ENCODE measurements at places on chromosomes 7 and 10. TPM values are rescaled to one million over a fixed set of nuclear protein-coding genes. Genes with fewer than 3 reads are reported as not detected.

- no peak overlapping the region for H3K4me3 ChIP-seq
- H3K36me3 ChIP-seq: peaks cover 2% of the 10 kb centered on the region
- peaks cover 100% of the 10 kb centered on the region for H3K27me3 ChIP-seq
- H3K4me1 ChIP-seq: peaks cover 5% of the 10 kb centered on the region
Observed at GRCh38 chr7:42232275-42232674, 4.7 kb downstream of the GLI3 start.

The NPC1L1 gene
- total RNA-seq: 46.0 TPM

The PANK1 gene
- total RNA-seq: 8.6 TPM

The MRC1 gene
- total RNA-seq: not detected

The CLCN1 gene
- 0.34 TPM for total RNA-seq

DNA sequence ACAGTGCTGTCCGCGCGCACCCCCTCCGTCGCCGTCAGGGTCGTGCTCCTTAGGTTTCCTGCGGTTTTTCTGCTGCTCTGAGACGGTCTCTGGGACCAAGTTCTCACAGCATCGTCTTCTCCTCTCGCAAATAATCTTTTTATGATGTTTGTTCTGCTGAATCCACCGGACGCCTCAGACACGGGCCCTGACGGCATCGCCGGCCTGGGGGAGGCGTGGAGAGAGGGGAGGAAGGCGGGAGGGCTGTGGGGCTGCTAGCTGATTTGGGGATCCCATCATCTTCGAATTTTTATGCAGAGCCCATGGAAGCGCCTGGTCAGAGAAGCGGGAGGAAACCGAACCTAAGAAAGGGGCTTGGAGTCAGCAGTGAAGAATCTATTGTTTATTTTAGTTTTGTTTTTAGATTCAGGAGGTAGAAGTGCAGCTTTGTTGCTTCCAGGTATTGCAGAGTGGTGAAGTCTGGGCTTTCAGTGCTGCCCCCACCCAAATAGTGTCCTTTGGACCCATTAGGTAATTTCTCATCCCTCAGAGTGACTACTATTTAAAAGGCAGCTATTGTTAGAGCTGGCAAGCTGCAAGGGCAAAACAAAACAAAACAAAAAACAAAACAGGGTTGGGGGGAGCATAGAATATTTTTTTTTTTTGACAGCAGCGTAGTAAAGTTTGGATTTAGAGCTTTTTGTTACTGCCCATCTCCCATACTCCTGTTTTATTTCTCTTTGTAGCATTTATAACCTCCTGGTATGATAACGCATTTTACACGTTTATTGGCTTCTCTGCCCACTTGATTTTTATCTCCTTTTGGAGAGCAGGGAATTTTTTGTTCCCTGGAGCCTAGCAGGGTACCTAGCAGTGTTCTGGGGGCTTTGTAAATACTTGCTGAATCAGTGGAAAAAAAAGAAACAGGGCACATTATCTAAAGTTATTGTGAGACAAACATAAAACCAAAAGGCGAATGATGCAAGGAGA, 92.6 kb downstream of the SPAG6 start:
- no peaks in the 10 kb centered on the region for H3K27me3 ChIP-seq
- no peak for DNase-seq
- H3K4me3 ChIP-seq: peak overlapping the region; percentile 88
- H3K36me3 ChIP-seq: peaks cover 23% of the 10 kb centered on the region
- peaks cover 31% of the 10 kb centered on the region for H3K4me1 ChIP-seq
- H3K27ac ChIP-seq: peak overlapping the region; percentile 71

GRCh38 chr7:41873741-41874140, 170.9 kb upstream of the INHBA start:
- H3K27ac ChIP-seq: no peak overlapping the region
- H3K4me3 ChIP-seq: no peak overlapping the region
- no peaks in the 10 kb centered on the region for H3K36me3 ChIP-seq
- no peaks in the 10 kb centered on the region for H3K4me1 ChIP-seq
- DNase-seq: no peak

DNA sequence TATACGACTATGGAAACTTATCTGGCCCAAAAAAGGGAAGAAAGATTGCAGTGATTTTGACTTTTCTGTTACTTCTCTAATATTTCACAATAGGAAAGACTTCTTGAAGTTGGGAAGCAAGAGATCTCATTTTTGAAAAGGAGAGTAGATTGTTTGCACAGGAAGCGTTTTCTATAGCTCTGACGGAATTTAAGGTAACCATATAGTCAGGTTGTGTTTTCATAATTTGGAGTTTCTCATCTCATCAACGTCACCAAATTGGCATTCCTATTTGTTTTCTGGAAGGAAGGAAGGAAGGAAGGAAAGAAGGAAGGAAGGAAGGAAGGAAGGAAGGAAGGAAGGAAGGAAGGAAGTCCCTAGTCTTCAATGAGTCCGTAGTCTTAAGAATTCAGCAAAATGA, 732.0 kb downstream of the XPNPEP1 start:
- H3K27ac ChIP-seq: no peak overlapping the region

- H3K36me3 ChIP-seq: no peaks in the 10 kb centered on the region
- no peak for DNase-seq
- H3K4me3 ChIP-seq: no peak overlapping the region
- H3K27ac ChIP-seq: no peak overlapping the region
- H3K27me3 ChIP-seq: no peaks in the 10 kb centered on the region
- peaks cover 11% of the 10 kb centered on the region for H3K4me1 ChIP-seq
Observed at GRCh38 chr7:99840136-99840869, 12.5 kb downstream of the CYP3A43 start.

GRCh38 chr10:14810969-14811953, 26.6 kb downstream of the CDNF start:
- H3K4me3 ChIP-seq: no peak overlapping the region
- H3K4me1 ChIP-seq: no peaks in the 10 kb centered on the region
- no peaks in the 10 kb centered on the region for H3K36me3 ChIP-seq
- H3K27ac ChIP-seq: no peak overlapping the region
- DNase-seq: no peak
- no peaks in the 10 kb centered on the region for H3K27me3 ChIP-seq

- H3K27me3 ChIP-seq: no peaks in the 10 kb centered on the region
- H3K4me3 ChIP-seq: no peak overlapping the region
- peaks cover 22% of the 10 kb centered on the region for H3K4me1 ChIP-seq
- no peaks in the 10 kb centered on the region for H3K36me3 ChIP-seq
- DNase-seq: no peak
Observed at GRCh38 chr7:138875794-138876193, 77.8 kb upstream of the ATP6V0A4 start.

- DNase-seq: no peak
- no peaks in the 10 kb centered on the region for H3K27me3 ChIP-seq
- no peak overlapping the region for H3K4me3 ChIP-seq
- no peak overlapping the region for H3K27ac ChIP-seq
- no peaks in the 10 kb centered on the region for H3K36me3 ChIP-seq
Observed at GRCh38 chr7:157674715-157675426, 338.1 kb downstream of the DNAJB6 start.

- H3K4me3 ChIP-seq: no peak overlapping the region
- no peak for DNase-seq
- H3K36me3 ChIP-seq: peaks cover 34% of the 10 kb centered on the region
- no peak overlapping the region for H3K27ac ChIP-seq
Observed at GRCh38 chr10:71846816-71847215, 4.2 kb downstream of the PSAP start.

- no peaks in the 10 kb centered on the region for H3K27me3 ChIP-seq
- H3K27ac ChIP-seq: peak overlapping the region; percentile 96
- peaks cover 4% of the 10 kb centered on the region for H3K4me1 ChIP-seq
- H3K36me3 ChIP-seq: peaks cover 70% of the 10 kb centered on the region
- no peak for DNase-seq
Observed at GRCh38 chr10:92690915-92691590, 1.3 kb downstream of the HHEX start.

- H3K4me1 ChIP-seq: no peaks in the 10 kb centered on the region
- no peaks in the 10 kb centered on the region for H3K27me3 ChIP-seq
- no peaks in the 10 kb centered on the region for H3K36me3 ChIP-seq
- H3K27ac ChIP-seq: no peak overlapping the region
- no peak overlapping the region for H3K4me3 ChIP-seq
Observed at GRCh38 chr7:96380111-96380512, 58.2 kb upstream of the SLC25A13 start.

DNA sequence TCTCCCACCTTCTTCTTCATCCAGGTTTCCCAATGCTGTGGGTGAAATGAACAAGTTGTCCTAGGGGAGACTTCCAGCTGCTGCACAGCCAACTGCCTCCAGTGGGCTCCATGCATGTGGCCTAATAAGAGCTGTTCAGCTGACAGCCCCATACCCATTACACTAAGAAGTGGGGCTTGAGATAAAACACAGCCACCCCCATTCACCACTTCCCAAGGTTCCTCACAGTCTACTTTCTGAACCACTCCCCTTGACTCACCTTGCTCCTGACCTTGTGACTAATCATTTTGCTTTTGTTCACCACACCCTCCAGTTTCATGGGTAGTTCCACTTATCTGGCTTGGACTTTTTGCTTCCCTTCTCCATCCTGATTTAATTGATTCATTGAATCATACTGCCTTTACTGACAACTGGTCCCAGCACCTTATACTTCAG, 119.3 kb downstream of the CABCOCO1 start:
- no peaks in the 10 kb centered on the region for H3K36me3 ChIP-seq
- DNase-seq: peak; percentile 31
- no peaks in the 10 kb centered on the region for H3K27me3 ChIP-seq
- H3K27ac ChIP-seq: peak overlapping the region; percentile 3

DNA sequence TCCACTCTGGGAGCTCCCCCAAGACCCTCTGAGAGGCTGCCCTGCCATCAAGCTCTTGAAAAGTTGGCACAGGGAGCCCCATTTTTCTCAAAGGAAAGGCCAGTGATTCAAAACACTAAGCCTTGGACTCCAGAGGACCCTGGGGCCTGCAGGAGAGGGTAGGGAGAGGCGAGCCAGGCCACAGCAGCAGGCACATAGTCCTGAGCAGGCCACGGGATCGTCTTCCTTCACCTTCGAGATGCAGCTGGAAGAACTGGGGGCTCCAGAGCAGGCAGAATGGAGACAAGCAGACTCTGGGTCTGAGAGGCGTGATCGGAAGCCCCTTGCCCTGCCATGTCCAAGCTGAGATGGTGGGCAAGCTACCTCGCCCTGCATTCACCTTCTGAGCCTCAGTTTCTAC, 13.9 kb downstream of the TNS3 start:
- H3K4me3 ChIP-seq: no peak overlapping the region
- no peak overlapping the region for H3K27ac ChIP-seq
- no peak for DNase-seq
- H3K27me3 ChIP-seq: no peaks in the 10 kb centered on the region

- H3K27ac ChIP-seq: no peak overlapping the region
- no peaks in the 10 kb centered on the region for H3K36me3 ChIP-seq
- H3K4me1 ChIP-seq: peaks cover 62% of the 10 kb centered on the region
- no peak overlapping the region for H3K4me3 ChIP-seq
- DNase-seq: no peak
Observed at GRCh38 chr7:137944168-137944567, 57.7 kb downstream of the CREB3L2 start.
